ENCODE measurements at places on chromosomes 13 and 19. TPM values are rescaled to one million over a fixed set of nuclear protein-coding genes. Genes with fewer than 3 reads are reported as not detected.
A peak's percentile ranks its signal among the peaks of the same experiment; 100 is the strongest.

MAST1 gene
- total RNA-seq: not detected

DNA sequence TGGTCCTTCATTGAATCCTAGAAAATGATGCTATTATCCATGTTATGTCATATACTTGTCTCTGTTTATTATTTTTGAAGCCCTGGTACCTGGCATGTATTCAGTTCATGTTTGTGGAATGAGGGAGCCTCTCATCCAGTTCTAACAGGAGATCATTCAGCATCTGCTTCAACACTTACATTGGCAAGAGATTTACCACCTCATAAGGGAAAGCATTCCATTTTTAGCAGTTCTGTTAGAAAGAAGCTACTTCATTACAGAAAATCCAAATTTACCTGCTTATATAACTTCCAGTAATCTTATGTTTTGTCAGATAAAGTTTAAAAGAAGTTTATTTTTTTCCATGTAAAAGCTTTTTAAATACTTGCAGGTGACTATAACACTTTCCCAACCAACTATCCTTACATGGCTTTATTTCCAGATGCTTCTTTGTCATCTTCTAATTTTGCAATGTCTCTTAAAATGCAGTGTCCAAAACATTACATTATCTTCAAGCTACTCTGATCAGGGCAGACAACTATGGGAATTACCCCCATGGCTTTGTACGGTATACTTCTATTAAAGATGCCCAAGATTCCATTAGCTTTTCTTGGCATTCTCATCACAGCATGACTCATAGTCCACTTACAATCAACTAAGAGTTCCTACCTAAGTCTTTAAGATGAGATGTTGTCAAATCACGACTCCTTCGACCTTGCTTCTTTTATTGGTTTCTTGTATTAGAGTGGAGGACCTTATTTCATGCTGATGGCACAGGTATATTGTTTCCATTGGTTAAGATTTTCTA lies 262.1 kb downstream of the PCDH9 start:
- H3K27me3 ChIP-seq: no peaks in the 10 kb centered on the region
- H3K36me3 ChIP-seq: no peaks in the 10 kb centered on the region
- no peaks in the 10 kb centered on the region for H3K4me1 ChIP-seq
- H3K27ac ChIP-seq: no peak overlapping the region

GRCh38 chr19:14430712-14431111 lies 2.4 kb upstream of the PKN1 start:
- peaks cover 27% of the 10 kb centered on the region for H3K4me1 ChIP-seq
- H3K27me3 ChIP-seq: no peaks in the 10 kb centered on the region
- DNase-seq: no peak
- no peak overlapping the region for H3K27ac ChIP-seq
- H3K4me3 ChIP-seq: no peak overlapping the region

GRCh38 chr19:21581646-21582240 lies 76.3 kb downstream of the ZNF429 start:
- no peak overlapping the region for H3K27ac ChIP-seq
- no peak for DNase-seq
- no peaks in the 10 kb centered on the region for H3K36me3 ChIP-seq
- H3K27me3 ChIP-seq: no peaks in the 10 kb centered on the region

CEACAM8 gene
- total RNA-seq: not detected

FXYD7 gene
- 9.6 TPM for total RNA-seq

DNA sequence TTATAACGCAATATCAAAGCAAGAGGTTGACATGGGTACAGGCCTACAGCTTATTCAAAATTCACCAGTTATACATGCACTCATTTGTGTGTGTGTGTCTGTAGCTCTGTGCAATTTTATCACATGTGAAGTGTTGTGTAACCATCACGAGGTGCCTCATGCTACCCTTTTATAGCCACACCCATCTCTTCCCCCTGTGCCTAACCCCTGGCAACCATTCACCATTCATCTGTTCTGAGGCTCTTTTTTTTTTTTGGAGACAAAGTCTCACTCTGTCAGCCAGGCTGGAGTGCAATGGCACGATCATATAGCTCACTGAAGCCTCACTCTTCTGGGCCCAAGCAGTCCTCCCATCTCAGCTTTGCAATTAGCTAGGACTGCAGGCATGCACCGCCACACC lies 78.4 kb downstream of the DPF1 start:
- no peaks in the 10 kb centered on the region for H3K4me1 ChIP-seq
- no peaks in the 10 kb centered on the region for H3K27me3 ChIP-seq
- no peak overlapping the region for H3K27ac ChIP-seq
- H3K36me3 ChIP-seq: no peaks in the 10 kb centered on the region
- H3K4me3 ChIP-seq: no peak overlapping the region
- DNase-seq: no peak

DNA sequence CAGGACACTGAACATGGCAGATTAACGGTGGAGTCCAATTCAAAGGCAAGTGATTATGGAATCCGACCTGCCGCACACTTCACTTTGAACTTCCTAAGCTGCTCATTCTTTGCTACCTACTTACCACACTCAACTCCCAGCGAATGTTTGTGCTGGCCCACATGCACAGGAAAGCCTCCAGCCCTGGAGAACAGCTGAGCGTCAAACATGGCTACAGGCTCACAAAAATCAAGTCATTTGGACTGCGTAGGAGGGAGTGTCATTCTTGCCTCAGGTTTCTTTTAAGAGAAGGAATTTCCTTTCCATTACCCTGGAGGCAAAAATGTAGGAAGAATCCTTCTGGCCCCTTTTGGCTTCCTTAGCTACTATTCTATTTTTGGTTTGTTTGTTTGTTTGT lies 41.3 kb upstream of the IPO5 start:
- H3K27ac ChIP-seq: no peak overlapping the region
- H3K4me1 ChIP-seq: no peaks in the 10 kb centered on the region
- no peaks in the 10 kb centered on the region for H3K36me3 ChIP-seq

ADPRHL1 gene
- total RNA-seq: 1.5 TPM

DNA sequence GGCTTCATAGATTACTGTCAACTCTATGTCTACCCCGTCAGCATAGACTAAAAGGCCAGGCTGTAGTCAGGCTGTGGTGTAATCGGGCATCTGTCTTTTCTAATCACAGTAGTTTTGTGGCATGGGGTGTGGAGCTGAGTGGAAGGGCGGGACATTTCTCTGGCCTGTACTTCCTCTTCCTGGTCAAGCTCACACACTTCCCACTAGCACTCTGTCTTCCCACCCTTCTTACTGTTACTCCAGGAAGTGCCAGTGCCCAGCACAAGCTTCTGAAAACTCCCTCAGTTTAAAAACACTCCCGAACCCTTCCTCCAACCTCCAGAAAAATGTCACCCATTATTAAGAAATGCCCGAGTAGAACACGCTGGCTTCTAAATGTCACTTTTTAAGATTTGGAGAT lies 229.8 kb downstream of the KLF5 start:
- no peak for DNase-seq
- no peaks in the 10 kb centered on the region for H3K4me1 ChIP-seq
- no peak overlapping the region for H3K4me3 ChIP-seq
- H3K36me3 ChIP-seq: no peaks in the 10 kb centered on the region

- H3K4me3 ChIP-seq: no peak overlapping the region
- no peak for DNase-seq
- H3K4me1 ChIP-seq: peaks cover 14% of the 10 kb centered on the region
- no peak overlapping the region for H3K27ac ChIP-seq
Observed at GRCh38 chr19:35844482-35845214, 7.7 kb downstream of the NPHS1 start.

PKN1 gene
- total RNA-seq: 189 TPM

DNA sequence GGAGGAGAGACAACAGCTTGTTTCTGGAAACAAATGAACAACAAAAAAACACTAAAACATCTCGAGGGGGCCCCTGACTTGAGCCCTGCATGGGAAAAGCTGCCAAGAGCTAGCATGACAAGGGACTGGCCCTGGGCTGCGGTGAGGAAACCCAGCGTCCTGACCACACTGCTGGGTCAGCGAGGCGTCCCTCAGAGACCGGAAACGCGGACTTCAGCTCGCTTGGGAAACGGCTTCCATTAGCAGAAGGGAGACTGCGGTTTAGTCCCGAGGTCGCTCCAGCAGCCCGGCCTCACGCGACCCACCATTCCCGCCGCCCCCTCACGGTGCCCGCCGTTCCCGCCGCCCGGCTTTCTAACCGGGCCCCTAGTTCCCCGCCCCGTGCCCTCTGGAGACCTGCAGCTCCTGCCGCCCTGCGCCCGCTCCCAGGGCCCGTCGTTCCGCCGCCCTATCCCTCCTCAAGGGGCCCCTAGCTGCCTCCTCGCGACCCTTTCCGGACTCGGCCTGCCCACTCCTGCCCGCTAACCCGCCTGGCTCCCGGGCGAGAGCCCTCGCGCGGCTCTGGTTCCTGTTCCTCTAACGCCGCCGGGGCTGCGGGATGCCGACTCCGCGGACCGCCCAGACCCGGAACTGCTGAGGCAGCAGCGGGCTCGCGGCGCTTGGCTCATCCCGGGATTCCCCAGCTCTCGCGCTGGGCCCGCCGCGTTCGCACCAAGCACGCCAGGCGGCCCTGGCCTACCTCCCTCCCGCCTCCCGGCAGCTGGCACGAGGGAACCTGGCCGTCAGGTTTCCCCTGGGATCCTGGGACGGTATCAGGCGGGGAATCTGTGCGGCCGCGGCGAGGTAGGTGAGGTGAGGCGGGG lies at the start of gene CCDC122:
Gene CCDC122, minus strand, starts transcription at position 849 of the 863 bp plus-strand sequence. CDS start 10,364 bp downstream, outside the sequence.
- peak within 1 kb of the TSS; percentile 61 for H3K4me3 ChIP-seq
- H3K4me1 ChIP-seq: peaks cover 12% of the 10 kb centered on the region
- no peaks in the 10 kb centered on the region for H3K36me3 ChIP-seq
- no peaks in the 10 kb centered on the region for H3K27me3 ChIP-seq
- DNase-seq: peak; percentile 75
- H3K27ac ChIP-seq: peak within 1 kb of the TSS; percentile 72

DNA sequence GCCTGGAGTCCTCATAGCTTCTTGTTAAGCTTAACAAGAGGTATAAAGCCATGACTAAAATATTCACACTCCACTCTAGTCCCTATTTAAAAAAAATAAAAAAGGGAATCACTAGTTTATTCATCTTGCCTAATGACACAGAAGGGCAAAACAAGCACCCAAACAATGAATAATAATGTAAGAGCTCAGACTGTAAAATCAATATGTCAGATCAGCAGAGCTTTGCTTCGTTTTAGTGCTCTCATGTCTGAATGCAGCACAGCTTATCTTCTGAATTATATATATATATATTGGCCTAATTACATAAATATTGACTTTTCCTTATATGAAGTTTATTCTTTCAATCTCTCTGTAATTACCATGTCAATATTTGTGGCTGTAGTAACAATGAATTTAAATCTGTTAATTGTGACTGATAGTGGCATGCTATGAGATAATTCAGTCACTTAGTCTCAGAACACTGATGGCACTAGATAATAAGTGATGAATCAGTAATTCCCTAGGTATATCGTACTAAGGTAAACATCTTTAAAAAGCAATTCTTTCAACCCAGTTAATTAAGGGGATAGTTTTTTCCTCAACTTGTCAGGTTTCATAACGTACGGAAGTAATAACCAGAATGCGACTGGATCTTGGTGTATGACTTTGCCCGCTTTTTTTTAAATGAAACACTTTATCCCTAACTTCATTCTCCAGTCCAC lies 361.9 kb upstream of the GPC6 start:
- H3K4me3 ChIP-seq: no peak overlapping the region
- no peak overlapping the region for H3K27ac ChIP-seq
- DNase-seq: no peak
- H3K27me3 ChIP-seq: no peaks in the 10 kb centered on the region
- H3K36me3 ChIP-seq: no peaks in the 10 kb centered on the region

ATP5F1D gene
- 105 TPM for total RNA-seq

- H3K36me3 ChIP-seq: no peaks in the 10 kb centered on the region
- no peak overlapping the region for H3K4me3 ChIP-seq
- no peak for DNase-seq
- H3K27ac ChIP-seq: no peak overlapping the region
Observed at GRCh38 chr19:10069046-10069445, 17.1 kb upstream of the SHFL start.

GRCh38 chr19:10222201-10222890 lies 8.8 kb downstream of the S1PR2 start:
- peaks cover 15% of the 10 kb centered on the region for H3K4me1 ChIP-seq
- no peak overlapping the region for H3K27ac ChIP-seq
- DNase-seq: no peak
- H3K27me3 ChIP-seq: no peaks in the 10 kb centered on the region

DNA sequence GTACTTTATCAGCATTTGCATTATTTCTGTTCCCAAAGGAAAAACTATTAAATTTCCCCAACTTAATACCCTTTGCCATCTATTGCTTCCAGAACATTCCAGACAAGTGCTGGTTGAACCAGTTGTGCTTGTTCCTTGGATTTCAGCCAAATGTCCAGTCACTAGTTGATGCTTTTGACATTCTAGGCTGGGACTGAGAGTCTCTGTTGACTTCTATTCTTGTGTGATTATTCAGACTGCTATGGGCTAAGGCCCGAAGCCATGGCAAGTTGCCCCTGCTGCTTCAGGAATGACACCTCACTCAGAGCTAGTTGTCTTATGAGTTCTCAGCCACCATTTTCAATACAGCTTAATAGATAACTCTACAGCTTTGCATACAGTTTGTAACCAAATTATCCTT lies 458.1 kb upstream of the ARGLU1 start:
- H3K4me1 ChIP-seq: no peaks in the 10 kb centered on the region
- no peaks in the 10 kb centered on the region for H3K27me3 ChIP-seq

DNA sequence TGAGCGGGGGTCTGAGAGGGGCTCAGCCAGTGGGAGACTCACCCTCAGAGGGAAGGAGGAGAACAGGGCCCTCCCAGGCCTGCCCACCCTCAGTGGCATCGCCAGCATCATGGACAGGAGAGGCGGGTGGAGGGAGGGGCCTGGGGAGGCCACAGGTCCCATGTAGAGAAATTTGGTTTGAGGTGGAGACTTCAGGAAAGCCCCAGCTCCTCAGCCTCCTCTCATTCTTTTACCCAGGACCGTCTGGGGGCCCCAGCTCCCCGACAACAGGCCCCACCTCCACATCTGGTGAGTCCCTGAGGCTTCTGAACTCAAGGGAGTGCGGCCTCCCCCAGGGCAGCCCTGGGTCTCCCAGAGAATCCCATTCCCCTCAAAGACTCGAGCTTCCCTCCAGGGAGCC lies 3.1 kb downstream of the LILRB1 start:
- DNase-seq: no peak
- H3K27ac ChIP-seq: no peak overlapping the region
- H3K4me3 ChIP-seq: no peak overlapping the region

- H3K27ac ChIP-seq: no peak overlapping the region
- H3K4me3 ChIP-seq: no peak overlapping the region
- no peaks in the 10 kb centered on the region for H3K36me3 ChIP-seq
- H3K27me3 ChIP-seq: no peaks in the 10 kb centered on the region
Observed at GRCh38 chr19:52442179-52442578, 11.2 kb upstream of the ZNF578 start.

- H3K36me3 ChIP-seq: no peaks in the 10 kb centered on the region
- no peaks in the 10 kb centered on the region for H3K27me3 ChIP-seq
- H3K27ac ChIP-seq: no peak overlapping the region
- DNase-seq: no peak
Observed at GRCh38 chr13:35891507-35892441, 239.4 kb downstream of the DCLK1 start.

DNA sequence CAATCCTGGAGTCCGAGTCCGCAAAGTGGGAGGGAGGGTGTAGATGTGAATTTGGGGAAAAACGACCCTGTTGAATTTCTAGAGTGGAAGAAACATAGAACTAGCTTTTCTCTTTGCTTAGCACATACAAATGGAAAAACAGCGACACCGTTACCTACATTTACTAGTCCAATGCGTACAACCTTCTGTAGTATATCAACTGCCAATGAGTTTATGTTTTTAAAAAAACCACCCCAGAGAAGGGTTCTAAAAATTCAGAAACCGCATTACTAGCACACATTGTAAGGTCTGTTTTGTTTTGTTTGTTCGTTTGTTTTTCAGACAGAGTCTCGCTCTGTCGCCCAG lies 332 bp upstream of the SUPT20H start:
- H3K36me3 ChIP-seq: no peaks in the 10 kb centered on the region
- no peaks in the 10 kb centered on the region for H3K27me3 ChIP-seq
- DNase-seq: no peak
- H3K4me1 ChIP-seq: peaks cover 23% of the 10 kb centered on the region
- H3K4me3 ChIP-seq: no peak overlapping the region

Data from CD4-positive, alpha-beta memory T cell (primary cell).